CD4-positive, alpha-beta T cell treated with Interleukin-15 for 4 hours (primary cell): ENCODE measurements at places on chromosomes 1 and 21.

DNA sequence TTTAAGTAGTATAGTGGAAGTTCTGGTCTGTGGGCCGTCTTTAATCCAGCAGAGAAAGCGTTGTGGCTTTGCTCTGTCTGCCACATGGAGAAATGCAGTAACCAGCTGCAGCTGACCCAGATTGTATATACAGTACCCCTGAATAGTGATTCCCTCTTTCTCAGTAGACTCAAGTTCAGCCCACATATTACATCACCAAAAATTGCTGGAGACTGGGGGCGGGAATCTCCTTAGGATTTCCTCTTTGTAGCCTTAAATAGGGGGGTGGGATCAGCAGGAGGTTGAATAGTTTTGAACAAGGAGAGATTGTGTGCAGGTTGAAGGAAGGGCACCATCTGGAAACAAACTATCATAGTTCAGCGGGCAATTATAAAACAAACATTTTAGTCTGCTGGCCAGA is at the start of gene ANGPTL1:
Gene ANGPTL1 (minus strand): TSS at position 134 of the 400 bp plus-strand sequence. CDS start 5,301 bp downstream, outside the sequence.
- no peak for DNase-seq

DNA sequence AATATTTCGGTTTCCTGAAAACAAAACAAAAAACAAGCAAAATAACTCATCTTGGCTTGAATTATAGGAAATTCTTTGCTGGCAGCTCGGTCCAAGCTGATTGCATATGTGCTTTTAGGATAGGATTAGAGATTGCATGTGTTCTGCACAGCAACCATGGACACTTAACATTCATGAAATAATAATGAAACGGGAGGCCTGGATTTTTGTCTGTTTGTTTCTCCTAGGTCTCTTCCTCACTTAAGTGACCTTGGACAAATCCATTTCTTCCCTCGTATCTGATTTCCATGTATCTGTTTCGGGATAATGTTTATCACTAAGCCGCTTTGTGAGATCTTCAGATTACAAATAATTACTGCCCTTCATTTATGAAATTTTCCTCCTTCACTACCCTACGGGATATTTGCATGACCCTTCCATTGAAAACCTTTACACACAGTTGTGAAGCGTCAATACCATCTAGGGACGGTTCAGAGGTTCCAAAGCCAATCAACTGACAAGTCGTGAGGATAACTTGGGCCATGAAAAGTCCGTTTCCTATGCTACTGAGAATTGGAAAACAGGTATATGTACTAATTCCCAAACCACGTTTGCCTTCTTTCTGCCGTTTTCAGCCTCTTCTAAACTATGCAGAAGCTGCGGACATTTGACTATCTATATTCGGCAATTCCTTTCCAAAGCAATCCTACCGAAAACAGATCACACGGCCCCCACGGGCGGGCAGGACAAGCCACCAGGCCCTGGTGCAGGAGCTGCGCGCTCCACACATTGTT is 1.3 kb upstream of the H3-3A start:
- DNase-seq = no peak

DNA sequence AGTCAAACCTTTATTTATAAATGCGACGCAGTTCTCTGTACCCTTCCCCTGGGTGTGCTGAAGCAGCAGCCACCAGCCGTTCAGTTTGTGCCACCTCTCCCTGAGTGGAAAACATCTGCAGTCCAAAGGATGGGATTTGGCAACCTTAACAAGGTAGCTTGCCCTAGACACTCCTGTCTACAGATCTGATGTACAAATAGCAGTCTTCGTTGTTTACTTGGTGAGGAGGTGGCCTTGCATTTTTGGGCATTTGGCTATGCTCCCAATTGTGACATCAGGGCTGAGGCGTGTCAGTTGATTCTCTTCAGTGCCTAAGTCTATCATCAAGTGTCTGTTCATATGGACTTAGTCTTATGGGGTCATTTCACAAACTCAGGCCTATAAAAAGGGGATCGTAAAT is 59.8 kb downstream of the KDM1A start:
- no peak for DNase-seq

- DNase-seq = no peak
Measured at GRCh38 chr1:161899091-161899490, 124.6 kb downstream of the OLFML2B start.

GRCh38 chr1:172378109-172378760 is 42.2 kb upstream of the C1orf105 start:
- DNase-seq = no peak

- DNase-seq = no peak
Measured at GRCh38 chr1:159959451-159959850, 5.4 kb upstream of the SLAMF9 start.

DNA sequence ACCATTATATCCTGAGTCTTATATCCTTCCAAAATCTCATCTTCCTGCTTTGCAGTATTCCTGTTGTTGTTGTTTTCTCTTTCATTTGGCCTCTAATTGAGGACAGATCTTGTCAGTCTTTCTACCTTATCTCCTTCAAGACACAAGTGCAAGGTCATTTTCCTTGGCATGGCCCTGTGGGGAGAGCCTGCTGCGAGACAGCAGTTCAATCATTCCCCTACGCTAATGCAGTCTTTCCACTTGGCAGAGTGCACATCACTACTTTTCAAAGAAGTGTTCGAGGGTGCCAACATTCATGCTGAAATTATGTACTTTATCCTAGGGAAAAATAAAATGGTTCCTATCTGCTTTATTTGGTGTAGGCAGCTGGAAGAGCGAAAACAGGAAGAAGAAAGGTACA is 130.3 kb upstream of the SPATA6 start:
- no peak for DNase-seq

DNA sequence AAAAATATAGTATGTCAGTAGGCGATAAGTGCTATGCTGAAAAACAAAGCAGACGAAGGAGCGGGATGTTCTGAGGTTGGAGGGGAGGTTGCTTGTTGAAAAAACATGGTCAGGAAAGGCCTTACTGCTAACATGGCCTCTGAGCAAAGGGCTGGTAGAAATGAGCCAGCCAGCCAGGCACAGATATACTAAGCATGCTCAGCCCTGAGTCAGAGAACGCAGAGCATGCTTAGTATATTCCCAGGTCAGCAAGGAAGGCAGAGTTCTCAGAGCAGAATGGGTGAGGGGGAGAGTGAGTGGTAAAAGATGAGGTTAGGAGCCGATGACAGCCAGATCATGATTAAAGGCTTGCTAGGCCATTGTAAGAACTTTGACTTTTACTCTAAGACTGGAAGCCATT is 36.7 kb downstream of the ZBTB40 start:
- DNase-seq = no peak

GRCh38 chr1:16717336-16718098 is 22.8 kb upstream of the RNU1-4 start:
- DNase-seq = no peak

GRCh38 chr1:116377541-116378529 is 4.8 kb downstream of the ATP1A1 start:
- DNase-seq = peak; percentile 71

DNA sequence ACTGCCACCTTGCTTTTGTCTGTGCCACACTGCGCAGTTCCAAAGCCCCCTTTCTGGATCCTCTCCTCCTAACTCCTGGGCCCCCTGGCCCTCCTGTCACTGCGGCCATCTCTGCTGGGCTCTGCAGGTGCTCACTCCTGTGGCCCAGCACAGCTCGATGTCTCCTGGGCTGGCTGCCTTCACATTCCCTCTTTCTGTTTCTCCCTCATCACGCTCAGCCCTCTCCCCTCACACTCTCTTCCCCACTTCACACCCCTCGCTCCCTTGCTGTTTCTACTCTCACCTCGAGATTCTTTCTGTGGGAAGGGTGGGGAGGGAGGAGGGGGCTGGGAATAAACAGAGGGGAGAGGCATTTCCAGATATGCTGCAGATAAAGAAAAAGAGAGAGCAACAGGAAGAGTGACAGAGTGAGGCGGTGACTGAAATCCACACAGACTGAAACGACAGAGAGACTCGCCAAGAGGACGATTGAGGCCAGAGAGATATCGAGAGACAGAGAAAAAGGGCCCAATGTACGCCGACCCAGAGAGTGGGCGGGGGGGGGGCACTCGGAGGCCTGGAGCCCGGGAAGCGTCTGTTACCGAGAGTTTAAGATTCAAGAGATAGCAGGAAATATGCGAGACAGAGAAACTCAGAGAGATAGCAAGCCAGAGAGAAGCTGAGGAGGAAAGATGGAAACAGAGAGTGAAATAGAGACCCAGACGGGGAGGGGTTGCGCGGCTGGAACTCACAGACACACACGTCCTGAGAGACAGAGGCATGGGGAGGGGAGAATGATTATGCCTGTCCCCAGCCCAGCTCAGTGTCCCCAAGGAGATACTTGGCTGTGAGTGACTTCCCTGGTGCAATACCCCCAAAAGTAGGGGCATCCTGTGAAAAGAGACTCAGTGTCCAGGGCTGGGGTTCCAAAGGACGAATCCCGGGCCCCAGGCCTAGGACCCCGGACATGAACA is 666 bp downstream of the CSF3R start:
- no peak for DNase-seq

DNA sequence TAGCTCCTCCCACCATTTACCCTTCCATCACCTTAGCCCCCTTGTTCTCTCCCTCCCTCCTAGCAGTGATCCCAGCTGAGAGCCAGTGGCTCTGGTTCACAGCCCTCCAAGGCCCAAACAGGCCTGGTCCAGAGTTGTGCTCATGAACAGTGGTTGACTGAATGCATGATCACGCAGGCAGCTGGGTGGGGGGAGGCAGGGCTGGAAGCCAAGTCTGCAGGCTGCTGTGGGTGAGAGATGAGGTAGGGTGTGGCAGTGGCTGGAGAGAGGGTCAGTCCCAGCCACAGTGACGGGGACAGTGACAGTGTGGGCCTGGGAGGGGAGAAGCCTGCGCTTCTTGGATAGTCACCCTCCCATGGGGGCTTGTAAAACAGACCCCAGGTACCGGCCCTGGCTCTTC is 22.2 kb downstream of the EPHA8 start:
- DNase-seq = no peak

- DNase-seq = no peak
Measured at GRCh38 chr1:230568008-230568407, 74.3 kb upstream of the COG2 start.

- peak; percentile 51 for DNase-seq
Measured at GRCh38 chr1:236142253-236143103, at the start of gene GPR137B. TSS of gene GPR137B (plus strand) at chr1:236142539. CDS start at chr1:236142623, 84 bp downstream.

DNA sequence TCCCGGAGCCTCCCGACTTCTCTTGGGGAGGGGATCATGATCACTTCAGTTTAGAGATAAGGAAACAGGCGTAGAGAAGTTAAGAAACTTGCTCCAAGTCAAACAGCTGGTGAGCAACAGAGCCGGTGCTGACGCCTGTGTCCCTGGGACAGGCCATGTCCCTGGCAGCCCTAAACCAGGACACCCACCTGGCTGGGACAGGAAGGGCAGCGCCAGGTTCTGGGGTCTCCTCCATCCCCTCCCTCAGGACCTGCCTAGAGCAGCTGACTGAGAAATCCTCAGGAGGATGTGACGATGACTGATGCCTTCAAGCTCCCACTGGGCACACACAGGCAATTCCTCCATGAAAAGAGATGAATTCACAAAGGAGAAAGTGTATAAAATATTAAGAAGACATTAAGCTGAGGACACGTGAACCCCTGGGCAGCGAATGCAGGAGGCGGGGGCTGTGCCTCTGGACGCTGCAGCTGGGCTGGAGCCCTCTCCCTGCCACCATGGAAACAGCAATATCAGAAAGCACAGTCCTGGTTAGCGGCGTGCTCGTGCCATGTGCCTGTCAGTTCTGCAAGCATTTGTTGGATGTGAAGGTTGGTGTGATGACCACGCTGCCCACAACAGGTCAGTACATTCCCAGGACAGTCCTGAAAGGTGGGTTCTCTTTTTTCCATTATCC is 40.1 kb upstream of the C1orf174 start:
- DNase-seq = no peak
